ENCODE measurements at places on chromosomes 5 and 9. TPM values are rescaled to one million over a fixed set of nuclear protein-coding genes. Genes with fewer than 3 reads are reported as not detected.

- DNase-seq, result peak; percentile 94
These were observed at the start of gene RPS14 for GRCh38 chr5:150449517-150450339. Gene RPS14, minus strand, starts transcription at chr5:150449739. Its CDS starts 2,006 bp downstream, at chr5:150447733.

SGCD gene
- total RNA-seq, result 10.6 TPM

DNA sequence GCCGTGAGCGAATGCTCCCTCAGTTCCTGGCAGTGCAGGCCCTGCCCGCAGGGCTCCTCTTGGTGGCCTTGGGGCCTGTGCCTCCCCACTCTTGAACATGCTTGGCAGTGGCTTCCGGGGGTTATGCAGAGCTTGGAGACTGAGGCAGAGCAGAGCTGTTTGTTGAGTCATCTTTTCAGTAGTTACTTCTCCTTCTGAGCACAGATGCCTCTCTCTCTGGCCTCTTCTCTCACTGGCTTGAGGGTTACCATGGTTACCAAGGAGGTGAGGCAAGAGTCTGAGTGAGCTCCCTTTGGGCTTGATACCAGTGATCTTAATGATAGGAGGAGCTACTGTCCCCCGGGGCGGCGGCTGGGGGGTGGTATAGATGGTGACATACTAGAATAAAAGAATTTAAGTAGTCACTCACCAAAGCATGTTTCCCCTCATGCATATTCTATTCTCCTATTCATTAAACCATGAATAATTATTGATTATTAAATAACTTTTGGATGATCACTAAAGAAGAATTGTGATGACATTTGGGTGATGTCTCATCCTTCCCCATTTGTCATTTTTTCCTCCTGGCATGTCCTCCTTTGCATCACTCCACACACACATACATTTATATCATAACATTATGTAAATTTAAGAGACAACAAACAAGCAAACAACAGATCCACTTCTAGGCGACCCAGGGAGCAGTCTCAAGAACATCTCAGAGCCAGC lies 111.1 kb downstream of the ARHGAP26 start:
- DNase-seq, result no peak

GZMA gene
- 5.4 TPM for total RNA-seq

DNA sequence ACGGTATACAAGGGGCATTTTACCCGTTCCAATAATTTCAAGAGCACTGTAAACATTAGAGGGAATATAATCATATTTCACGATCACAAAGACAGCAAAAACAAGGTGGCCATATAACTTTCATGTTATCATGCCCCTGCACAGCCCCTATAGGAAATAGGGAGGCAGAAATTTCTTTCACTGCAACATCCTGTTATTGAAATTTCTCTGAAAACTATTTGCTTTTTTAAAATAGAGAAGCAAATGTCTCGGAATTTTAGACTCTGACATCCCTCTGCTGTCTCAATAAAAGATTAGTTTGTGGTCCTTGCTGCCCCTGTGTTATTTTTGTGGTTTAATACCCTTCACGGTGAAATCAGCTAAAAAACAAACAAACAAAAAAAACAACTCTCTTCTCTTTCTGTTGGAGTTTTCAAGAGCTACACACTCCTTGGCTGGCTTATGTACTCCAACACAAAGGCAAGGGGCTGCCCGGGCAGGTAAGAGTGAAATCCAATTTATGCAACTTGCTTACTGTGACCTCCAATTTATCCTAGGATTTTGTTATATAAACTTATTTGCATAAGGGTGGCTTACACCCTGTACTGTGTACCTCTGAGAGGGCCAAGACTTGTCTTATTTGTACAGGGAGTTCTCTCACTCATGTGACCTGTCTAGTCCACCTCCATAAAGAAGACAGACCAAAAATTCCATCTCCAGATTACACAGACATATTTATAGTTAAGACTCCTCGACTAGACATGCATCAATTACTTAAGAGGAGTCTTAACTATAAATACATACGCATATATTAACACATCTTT lies 223.6 kb downstream of the MLLT3 start:
- DNase-seq, result no peak

DNA sequence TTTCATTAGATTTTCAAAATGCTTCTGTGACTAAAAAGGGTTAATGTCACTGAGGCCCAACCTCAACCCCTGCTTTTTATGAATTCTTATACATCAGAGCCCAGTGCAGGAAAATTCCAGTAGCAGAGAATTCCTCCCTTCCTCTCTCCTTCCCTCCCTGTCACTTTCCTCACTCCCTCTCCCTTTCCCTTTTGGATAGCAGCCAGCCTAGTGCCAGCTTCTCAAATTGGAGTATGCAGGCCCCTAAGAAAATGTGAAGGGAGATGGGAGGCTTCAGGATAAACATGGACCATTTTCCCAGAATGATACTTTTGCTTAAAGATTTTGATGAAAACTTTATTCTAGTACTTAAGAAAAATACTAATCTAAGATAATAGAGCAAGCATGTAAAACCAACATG lies 507.4 kb downstream of the KDM4C start:
- DNase-seq, result no peak

HAND1 gene
- 2.7 TPM for total RNA-seq

GRCh38 chr5:127820910-127821553 lies 117.8 kb downstream of the CCDC192 start:
- DNase-seq, result no peak

DNA sequence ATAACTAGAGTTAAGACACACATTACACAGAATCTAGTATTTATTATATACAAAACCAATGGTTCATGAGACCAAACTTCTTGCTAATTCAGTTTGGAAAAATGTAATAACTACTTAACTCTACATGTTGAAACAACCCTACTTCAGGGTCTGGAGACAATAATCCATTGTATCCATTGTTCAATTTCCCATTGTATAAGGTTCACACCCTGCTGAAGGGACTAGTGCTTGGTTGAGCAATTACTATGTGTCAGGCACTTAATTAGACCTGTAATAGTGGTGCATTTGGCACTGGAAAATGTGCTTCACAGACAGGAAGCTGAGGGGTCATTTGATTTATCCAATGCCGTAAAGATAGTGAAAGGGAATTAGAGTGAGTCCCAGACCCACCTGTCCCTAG lies 114.3 kb upstream of the PAPPA start:
- no peak for DNase-seq

DNA sequence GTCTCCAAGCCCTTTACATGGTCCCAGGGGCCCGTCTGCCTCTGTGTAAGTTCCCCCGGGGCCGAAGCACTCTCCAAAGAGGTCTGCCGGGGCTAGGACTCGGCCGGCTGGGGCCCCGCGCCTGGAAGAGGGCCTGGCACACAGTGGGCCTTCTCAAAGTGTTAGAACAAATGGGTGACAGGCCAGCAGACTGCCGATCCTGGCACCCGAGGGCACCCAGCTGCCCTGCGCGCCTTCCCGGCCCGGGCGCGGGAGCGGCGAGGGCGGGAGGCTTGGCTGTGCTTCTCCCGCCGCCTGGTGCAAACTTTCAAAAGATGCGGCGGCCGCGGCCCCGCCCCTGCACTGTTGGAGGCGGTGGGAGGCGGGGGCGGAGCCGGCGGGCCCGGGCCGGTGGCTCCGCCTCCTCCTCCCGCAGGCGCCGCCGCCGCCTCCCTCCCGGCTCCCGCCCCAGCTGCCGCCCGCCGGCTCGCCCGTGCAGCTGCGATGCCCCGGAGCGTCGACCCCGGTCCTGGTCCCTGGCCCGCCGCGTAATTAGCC lies at the start of gene NEURL1B:
Gene NEURL1B, plus strand, starts transcription at position 442 of the 537 bp plus-strand sequence. CDS start 144 bp downstream, outside the sequence.
- DNase-seq, result peak; percentile 67

SLC6A3 gene
- 0.23 TPM for total RNA-seq

DNA sequence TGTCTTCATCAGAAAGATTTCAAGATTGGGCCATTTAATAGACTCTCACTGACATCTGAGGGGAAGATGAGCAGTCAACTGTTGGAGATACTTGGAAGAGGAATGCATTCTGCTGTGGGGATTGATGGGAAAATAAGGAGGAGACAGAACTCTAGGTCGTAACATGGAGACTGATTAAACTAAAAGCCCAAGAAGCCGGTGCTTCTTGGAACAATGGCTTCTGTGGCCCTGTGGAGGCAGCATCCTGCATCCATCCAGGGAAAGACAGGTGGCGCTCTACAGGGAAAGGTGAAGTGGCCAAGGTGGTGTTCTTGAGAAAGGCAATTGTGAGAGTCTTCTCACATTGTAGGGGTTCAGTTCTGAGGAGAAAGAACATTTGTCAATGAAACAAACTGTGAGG lies 31.3 kb downstream of the ZFAND5 start:
- DNase-seq, result no peak

GRCh38 chr9:136171009-136171800 lies 33.7 kb downstream of the LHX3 start:
- no peak for DNase-seq

DNA sequence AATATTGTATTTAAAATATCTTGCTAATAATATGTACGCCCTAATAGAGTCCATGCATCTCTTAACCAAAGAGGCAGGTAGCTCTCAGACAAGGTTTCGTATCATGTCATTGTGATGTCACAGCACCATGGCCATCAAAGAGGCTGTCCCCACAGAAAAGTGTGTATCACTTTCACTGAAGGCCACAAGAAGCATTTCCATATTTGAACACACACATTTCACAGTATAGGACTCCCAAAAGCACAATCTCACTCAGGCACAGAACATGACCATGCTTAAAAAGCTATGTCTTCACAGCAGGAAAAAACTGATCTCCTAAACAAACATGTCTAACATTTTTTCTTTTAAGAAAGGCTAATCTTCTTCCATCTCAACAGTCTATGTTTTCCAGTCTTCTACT lies 133.8 kb downstream of the DENND1A start:
- DNase-seq, result no peak

GRCh38 chr9:28206280-28206679 lies 633.0 kb upstream of the C9orf72 start:
- DNase-seq, result no peak

DNA sequence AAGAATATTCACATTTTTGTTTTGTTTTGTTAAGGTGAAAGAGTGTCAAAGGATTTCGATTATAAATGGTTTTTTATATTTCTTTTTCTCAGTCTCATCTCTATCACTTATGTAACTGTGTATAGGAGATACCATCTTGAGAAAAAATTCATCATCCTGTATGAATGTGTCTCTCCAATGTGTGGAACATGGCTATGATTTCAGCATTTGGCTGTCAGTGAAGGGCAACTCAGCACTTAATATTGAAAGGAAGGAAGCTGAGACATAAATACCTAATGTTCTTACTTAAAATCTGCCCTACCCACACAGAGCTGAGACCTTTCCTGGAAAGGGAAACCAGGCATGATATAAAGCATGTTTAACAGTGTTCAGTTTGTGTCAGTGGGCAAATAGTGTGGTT lies 474.2 kb upstream of the RIOK2 start:
- no peak for DNase-seq

ANKRD55 gene
- total RNA-seq, result 0.20 TPM

DNA sequence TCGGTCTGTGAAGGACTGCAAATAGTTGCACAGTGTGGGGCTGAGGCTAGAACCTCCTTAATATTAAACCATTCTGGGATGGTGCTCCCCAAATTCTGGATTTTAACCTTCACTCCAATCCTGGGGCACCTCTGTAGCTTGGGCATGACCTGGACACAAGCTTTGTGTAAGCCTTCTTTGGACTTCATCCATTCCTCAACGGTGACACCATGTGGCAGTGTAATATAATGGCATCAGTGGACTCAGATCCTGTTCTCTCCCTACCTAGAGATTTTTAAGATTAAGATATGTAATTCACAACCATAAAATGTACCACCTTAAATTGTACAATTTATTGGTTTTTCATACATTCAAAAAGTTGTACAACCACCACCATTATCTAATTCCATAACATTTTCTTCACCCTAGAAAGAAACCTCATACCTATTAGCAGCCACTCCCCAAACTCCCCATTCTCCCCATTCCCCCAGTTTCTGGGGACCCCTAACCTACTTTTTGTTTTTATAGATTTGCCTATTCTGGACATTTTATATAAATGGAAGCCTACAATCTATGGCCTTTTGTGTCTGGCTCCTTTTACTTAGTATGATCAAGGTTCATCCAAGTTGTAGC lies 4.8 kb upstream of the PLGRKT start:
- peak; percentile 50 for DNase-seq

- DNase-seq, result no peak
These were observed 8.2 kb upstream of the RALGDS start for GRCh38 chr9:133129001-133129795.

CER1 gene
- total RNA-seq, result not detected

GRCh38 chr9:13755551-13755950 lies 476.1 kb upstream of the MPDZ start:
- no peak for DNase-seq

GPR151 gene
- not detected for total RNA-seq

ANKRD31 gene
- 0.17 TPM for total RNA-seq

ANKRD33B gene
- total RNA-seq, result 1.4 TPM

CA9 gene
- 777 TPM for total RNA-seq

SPACA9 gene
- 10.4 TPM for total RNA-seq

GRCh38 chr5:157819502-157820115 lies 39.3 kb downstream of the CLINT1 start:
- DNase-seq, result no peak

MAMDC2 gene
- total RNA-seq, result 38.9 TPM

DNA sequence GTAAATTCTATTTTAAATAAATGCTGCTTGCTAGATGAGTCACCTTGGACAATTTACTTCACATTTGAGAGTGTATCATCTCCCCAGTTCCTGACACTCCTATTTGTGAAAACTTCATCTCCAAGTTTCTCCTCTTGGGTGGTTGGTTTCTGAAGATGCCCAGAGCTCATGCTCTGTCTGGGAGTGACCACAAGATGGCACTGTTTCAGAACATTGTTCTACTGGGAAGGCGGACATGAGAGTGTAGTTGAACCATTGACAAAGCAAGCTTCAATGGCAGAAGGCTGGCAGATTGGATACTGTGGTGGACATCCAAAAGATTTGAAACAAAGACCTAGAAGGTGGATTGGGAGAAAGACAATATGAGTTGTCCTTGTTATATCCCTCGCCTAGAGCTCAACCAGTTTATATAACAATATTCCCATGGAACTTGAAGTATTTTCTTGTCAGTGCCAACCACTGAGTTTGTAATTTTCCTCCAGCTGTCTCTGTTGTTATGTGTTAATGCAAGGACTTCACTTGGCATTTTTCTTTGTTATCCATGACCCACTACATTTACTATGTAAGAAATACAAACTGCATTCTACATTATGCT lies 234.3 kb upstream of the ANKH start:
- peak; percentile 39 for DNase-seq

SYK gene
- total RNA-seq, result 42.9 TPM

DNA sequence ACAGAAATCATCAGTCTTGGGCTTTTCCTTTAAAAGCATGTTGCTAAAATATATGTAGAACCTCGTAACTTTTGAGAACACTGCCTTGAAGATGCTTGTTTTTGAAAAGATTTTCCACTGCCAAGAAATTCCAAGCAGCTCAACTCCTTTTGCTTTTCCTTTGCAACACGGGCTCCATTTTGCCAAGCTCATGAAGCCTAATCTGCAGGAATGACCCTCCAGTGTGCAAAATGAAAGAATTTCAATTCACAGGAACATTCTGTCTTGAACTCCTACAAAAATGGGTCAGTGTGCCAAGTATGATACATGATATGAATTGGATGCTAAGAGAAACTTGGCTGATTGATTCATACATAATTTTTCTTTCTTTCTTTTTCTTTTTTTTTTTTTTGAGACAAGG lies 35.4 kb upstream of the ERCC6L2 start:
- DNase-seq, result no peak

ARHGEF37 gene
- 32.8 TPM for total RNA-seq

GRCh38 chr5:133930061-133930812 lies 38.2 kb downstream of the C5orf15 start:
- no peak for DNase-seq

PKD2L2 gene
- total RNA-seq, result not detected

- no peak for DNase-seq
These were observed 31.7 kb upstream of the GNA14 start for GRCh38 chr9:77679661-77680368.

LCP2 gene
- 38.4 TPM for total RNA-seq

All from mucosa of gallbladder (tissue), 1 donor.